Fibroblast of skin of back (primary cell): ENCODE measurements at places on chromosomes 2 and 18.

GRCh38 chr2:69147841-69148533 lies 135.0 kb downstream of the ANTXR1 start:
- DNase-seq, result no peak

GRCh38 chr2:30305235-30305634 lies 73.9 kb downstream of the LBH start:
- DNase-seq, result peak; percentile 92

DNA sequence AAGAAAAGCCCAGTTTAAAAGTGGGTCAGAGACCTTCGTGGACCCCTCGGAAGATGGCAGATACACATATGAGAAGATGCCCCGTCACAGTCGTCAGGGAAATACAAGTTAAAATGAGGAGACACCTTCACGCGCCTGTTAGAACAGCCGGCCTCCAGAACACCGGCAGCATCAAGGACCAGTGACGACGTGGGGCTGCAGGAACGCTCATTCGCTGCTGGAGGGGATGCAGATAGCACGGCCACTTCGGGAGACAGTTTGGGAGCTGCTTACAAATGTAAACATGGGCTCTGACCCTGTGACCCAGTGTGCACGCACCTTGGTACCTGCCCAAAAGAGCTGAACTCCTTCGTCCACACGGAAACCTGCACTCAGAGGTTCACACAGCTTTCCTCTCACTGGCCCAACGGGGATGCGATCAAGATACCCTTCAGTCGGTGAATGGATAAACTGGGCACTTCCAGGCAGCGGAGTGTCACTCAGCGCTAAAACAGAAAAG lies 83.7 kb upstream of the CTDP1 start:
- no peak for DNase-seq

DNA sequence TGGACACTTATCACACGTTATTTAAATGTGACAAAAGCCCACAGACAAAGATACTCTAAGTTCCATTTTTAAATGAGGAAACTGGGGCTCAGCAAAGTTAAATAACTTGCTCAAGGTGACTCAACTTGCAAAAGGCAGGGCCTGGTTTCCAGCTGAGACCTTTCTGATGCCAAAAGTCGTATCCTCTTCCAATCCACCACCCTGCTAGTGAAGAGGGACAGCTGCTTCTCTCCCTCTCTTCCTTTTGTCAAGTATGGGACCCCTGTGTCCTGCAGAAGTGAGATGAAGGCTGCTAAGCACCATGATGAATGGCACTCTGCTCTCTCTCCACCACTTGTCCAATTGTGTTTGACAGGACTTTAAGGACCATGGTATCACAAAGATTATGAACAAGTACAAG lies 140.9 kb downstream of the DYM start:
- DNase-seq, result no peak

GRCh38 chr2:209596262-209596661 lies 172.4 kb downstream of the MAP2 start:
- DNase-seq, result no peak

- DNase-seq, result no peak
These were observed 184.2 kb downstream of the OSR1 start for GRCh38 chr2:19174176-19174575.

GRCh38 chr18:24060644-24061043 lies 46.1 kb downstream of the TTC39C start:
- DNase-seq, result no peak

DNA sequence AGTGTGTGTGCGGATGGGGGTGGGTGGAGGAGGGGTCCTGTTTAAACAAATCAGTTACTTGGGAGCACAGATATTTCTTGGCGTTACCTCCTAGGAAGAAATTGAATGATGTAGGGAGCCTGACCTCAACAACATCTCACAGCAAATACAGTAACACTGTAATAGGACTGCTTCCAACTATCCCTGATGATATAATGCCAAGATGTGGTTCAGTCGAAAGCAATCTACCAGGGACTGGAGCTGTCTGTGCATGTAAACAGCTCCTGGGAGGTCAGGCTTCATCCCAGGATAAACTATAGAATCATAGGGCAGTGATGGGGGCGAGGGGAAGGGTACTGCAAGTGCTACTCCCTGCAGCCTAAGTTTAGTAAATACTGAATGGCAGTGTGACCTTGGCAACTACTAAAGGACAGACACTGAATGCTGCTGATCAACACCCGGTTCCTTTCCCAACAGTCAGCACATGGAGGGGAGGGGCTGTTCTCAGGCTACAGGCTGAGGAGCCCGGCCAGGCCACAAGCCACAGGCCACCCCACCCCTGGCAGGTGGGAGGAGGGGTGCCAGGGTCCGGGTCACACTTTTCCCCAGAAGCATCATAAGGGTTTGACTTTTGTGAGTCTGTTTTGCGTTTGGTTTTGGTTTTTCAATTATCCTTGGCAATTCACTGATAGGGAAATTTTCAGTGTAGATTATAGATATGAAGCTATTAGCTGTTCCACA lies 85.3 kb upstream of the ZNF397 start:
- no peak for DNase-seq

GRCh38 chr2:234885118-234885517 lies 66.7 kb upstream of the SH3BP4 start:
- DNase-seq, result no peak

DNA sequence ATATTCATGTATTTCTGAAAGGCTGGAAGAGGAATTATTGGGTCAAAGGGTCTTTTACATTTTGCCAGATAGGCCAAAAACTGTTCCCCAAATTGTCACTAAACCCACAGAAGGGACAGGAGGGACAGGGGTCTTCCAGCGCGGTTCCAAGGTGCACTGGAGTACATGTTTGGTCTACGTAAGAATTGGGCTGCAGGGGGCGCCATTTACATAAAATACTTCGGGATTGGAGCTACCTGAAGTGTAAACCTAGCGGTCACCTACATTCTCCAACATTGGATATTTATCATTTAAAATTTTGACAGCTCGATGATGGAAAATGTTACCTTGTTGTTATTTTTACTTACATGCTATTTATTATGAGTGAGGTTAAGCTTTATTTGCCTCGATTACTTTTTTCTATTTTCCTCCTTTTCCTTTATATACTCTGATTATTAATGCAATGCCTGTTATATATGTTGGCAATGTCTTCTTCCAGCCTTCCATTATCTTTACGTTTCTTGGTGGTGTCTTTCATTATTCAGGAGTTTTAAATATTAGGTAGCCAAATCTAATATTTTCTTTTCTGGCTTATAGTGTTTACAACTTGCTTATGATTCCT lies 43.0 kb upstream of the RAB6C start:
- DNase-seq, result no peak

DNA sequence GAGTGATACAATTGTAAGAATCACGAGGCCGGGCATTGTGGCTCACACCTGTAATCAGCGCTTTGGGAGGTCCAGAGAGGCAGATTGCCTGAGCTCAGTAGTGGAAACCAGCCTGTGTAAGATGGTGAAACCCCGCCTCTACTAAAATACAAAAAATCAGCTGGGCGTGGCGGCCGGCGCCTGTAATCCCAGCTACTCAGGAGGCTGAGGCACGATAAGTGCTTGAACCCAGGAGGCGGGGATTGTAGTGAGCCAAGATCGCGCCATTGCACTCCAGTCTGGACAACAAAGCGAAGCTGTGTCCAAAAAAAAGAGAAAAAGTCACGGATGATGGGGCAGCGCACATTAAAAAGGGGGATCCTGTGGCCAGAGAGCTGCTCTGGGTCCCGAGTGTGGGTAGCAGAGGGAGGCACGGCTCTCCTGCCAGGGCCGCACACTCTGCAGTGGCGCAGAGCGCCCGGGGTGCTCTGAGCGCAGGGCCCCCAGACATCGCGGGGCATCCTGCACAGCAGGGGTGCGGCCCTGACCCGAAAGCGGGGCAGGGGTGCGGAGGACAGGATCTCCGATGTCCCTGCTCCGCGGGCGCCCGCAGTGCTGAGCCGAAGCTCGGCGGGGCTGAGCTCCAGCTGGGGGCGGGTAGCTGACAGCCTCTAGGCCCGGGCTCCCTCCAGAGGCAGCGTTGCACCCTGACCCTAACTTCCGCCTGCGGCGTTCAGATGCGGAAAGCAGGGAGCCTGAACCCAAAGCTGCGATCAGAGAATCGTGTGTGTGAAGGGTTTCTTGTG lies 30.4 kb upstream of the RAB6D start:
- DNase-seq, result peak; percentile 5

- no peak for DNase-seq
These were observed 48.2 kb upstream of the ALPP start for GRCh38 chr2:232330068-232330999.

DNA sequence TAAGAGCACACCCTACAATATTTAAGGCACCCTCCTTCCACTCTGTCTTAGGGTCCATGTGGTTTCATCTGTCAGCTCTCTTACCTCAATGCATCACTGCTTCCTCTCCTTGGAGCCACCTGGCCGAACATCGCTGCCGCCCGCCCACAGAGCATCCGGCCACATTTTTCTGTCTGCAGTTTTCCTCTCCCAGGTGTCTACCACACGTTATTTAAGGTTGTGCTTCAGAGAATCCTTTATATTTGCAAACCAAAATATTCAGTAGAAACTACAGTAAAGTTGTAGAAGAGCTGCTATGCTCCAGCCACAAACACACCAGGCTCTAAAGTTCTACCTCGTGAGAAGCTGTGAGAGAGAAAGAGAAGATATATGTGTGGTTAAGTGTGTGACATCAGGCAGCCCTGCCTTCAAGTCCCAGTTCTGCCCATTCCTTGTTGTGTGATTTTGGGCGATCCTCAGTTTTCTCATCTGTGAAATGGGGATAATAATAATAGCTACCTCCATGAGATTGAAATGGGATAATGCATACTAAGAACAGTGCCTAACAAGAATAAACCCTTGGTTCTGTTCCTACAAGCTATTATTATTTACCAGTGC lies 4.9 kb upstream of the STK17B start:
- no peak for DNase-seq

GRCh38 chr2:101779656-101780055 lies 82.1 kb downstream of the MAP4K4 start:
- no peak for DNase-seq

GRCh38 chr2:172888714-172889669 lies 153.3 kb downstream of the RAPGEF4 start:
- DNase-seq, result no peak

GRCh38 chr2:49123600-49123999 lies 30.7 kb downstream of the FSHR start:
- no peak for DNase-seq

- peak; percentile 22 for DNase-seq
These were observed 369.7 kb downstream of the RAD51AP2 start for GRCh38 chr2:17148407-17149145.

DNA sequence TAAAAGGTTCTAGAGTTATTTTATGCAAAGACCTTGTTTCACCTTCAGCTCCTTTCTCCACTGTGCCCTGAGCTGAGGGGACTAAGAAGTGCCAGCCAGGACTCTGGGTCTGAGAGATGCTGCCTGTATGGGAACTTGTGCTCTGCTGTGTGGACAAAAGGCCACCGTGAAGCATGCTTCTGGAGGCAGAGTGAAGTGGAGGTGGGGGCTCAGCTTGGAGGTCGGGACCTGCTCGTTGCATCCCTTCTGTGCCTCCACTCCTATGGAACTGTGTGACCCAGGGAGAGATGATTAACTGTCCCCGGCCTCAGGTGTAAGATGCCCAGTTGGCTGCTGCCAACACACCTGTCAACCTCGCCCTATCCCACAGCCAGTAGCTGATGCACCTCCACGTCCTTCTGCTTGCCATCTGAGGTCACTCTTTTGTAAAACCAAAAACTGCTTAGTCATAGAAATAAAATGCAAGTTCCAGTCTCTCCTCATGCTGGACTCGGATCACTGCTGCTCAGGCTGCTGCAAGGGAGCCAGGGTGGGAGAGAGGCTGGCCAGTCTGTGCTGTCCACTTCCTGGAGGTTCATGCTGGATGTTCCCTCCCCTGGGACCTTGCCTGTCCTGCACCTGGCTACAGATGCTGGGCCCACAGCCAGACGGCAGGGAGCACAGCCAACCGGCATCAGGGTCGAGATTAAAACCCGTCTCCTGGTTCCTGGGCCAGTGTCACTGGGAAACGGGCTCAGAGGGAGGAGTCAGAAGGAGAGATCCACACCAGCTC lies 113.2 kb downstream of the ACKR3 start:
- peak; percentile 21 for DNase-seq

- DNase-seq, result no peak
These were observed 60.8 kb upstream of the CCDC195 start for GRCh38 chr2:224776795-224777558.

- no peak for DNase-seq
These were observed 49.4 kb upstream of the SH3RF3 start for GRCh38 chr2:109079590-109079989.

DNA sequence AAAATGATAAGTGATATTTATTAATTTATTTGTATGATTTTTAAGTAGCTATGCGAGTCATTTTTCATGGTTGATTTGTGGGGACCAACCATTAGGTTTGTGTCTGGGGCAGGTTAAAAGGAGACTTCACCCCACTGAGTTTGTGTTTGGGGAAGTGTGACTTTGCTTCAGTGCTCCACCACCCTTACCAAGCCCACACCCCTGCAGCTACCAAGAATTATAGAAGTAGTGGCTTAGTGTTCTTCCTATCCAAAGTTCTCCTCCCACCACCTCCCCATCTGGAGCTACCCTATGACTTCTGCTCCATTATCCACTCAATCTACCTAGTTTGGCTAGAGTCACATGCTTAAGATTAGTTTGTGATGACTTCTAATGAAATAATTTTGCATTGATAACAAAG lies 182.1 kb upstream of the ZEB2 start:
- no peak for DNase-seq

GRCh38 chr2:24380820-24381219 lies 20.5 kb upstream of the ITSN2 start:
- no peak for DNase-seq

GRCh38 chr2:143262389-143262788 lies 133.2 kb downstream of the ARHGAP15 start:
- no peak for DNase-seq

- peak; percentile 89 for DNase-seq
These were observed 124.7 kb upstream of the CTAGE1 start for GRCh38 chr18:22542406-22542835.

DNA sequence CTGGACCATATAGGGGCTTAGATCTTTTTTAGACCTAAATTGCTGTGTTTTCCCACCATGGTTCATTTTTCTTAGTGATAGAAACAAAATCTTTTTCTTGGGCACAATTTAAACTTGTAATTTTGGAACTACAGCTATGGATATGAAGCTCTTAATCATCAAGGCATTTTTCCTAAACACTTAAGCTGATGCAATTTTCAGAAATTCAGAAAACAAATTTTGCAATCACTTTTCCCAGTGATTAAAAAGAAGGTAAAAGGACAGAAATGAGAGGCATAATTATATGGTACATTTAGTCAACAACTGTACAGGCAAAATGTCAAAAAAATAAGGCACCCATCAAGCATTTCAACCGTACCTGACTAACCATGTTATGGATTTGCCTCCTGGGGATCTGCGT lies 665.4 kb downstream of the XIRP2 start:
- DNase-seq, result no peak

GRCh38 chr2:144580521-144581161 lies 60.7 kb upstream of the ZEB2 start:
- DNase-seq, result no peak

DNA sequence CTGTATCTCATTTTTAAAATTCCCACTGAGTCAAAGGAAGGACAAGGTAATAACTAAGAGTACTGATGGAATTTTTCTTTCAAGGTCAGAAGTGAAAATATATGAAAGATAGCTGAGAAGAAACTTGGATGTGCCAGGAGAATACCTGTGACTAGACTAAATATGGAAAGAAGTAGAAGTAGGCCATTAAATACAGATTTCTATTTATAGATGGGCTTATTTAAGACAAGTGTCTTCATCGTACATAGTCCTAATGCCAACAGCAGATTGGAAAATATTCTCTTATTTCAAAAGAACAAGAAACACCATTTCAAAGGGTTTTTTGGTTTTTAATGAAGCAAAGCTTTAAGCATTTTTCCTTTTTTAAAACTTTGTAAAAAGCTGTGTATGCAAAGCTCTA lies 22.0 kb downstream of the UGP2 start:
- no peak for DNase-seq

- no peak for DNase-seq
These were observed 105.3 kb upstream of the ZEB2 start for GRCh38 chr2:144625226-144625625.
